ENCODE measurements at places on chromosomes 12 and 14.
A peak's percentile ranks its signal among the peaks of the same experiment; 100 is the strongest.

DNA sequence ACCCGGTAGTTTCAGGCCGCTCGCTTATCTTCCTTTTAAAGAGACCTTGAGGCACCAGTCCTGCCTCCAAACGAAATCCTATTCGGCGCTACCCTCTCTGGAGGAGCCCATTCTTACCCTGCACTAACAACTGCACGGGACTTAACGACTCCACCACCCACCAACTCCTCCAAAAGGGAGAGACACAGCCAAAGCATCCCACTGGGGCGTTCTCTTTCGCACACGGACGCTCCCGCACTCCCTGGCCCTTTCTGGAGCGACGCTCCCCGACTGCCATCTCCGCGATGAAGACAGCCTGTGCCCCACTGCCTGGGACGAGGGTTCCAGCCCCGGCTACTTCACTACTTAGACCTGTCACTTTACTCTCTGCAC is 650 bp downstream of the GALC start:
- DNase-seq = no peak

DNA sequence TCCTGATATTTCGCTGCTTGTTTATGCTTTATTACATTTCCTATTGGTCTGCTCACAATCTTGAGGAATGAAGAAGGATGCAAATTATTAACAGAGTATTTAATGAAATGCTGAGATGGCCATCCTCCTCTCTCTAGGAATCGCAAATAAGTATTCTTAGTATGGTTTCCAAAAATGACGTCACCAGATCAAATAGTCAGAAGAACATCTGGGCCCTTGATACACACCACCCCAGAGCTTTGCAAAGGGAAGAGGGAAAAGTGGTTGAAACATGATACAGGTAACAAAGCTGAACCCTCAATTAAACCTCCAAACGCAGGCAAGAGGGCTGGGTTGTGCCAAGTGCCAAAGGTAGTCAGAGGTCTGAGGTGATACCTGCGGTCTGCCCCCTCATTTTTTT is 107.3 kb downstream of the BCL11B start:
- no peak for DNase-seq

GRCh38 chr12:49375406-49375805 is 8.1 kb downstream of the SPATS2 start:
- no peak for DNase-seq

DNA sequence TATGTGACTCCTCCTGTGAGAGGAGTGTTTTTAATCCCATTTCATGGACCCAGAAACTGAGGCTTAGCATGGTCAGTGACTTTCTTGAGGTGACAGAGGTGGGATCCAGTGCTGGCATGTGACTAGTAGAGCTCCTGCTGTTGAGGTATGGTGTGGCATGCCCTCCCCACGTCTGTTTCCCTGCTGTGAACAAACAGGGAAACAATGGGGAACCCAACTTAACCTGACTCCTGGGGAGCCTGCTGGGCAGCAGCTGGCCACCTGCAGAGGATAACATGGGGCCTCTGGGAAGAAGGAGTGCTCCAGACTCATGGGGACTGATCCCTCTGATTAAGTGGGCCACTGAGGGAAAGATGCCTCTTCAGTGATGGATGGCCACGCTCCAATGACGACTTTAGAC is 114.0 kb downstream of the BEGAIN start:
- DNase-seq = no peak

DNA sequence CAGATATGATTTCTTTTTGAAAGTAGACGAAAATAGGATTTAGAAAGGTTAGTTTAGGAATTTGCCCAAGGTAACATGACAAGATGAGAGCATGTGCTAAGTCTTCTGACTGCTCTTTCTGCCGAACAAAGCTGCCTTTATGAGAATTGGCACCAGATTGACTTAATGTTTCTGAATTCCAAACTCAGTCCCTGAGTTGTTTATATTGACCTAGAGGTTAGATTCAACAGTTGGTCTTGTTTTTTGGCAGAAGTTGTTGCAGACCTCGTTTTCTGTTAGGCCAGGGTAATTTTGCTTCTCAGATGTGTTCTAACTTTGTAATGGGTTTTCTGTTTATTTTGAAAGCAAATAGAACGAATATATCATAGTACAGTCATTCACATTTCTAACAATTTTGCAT is 61.5 kb upstream of the LRTM2 start:
- peak; percentile 75 for DNase-seq

DNA sequence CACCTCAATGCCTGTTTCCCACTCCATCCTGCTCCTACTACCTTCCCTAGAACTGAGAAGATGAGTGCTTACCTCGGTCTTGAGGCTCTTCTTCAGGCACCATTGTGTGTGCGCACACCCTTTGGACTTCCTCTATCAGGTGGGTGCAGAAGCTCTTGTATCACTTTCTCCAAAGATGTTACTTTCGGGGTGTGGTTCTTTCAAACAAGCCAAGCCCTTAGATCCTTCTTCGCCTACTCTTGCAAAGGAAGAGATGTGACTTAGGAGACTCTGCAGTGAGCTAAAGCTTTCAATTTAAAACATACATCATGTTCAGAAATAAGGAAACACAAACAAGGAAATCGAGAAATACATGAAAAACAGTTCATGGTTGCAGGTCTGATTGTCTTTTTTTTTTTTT is at the start of gene CLEC4C:
CLEC4C (minus strand) TSS at position 130 of the 400 bp plus-strand sequence; CDS start at position 103, 27 bp downstream.
- DNase-seq = no peak

DNA sequence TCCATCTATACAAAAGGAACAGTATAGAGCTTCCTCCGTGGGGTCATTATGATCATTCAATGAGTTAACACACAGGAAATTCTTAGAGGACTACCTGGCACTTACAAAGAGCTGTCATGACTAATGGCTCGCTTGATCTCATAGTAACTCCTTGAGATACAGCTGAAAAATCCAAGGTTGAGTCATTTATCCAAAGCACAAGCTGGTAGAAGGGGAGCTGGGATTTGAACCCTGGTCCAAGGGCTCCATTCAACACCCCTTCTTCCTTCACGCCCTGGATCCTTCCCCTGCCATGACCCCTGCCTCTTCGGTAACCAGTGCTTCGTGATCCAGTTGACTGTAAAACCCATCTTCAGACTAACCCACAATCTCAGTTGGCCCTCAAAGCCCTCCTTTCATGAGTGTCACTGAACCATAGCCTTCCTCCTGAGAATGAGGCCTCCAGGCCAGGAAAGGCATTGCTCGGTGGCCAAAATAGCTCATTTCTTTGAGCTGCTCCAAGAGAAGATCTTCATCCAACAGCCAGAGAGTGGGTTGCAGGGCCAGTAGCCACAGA is 7.8 kb downstream of the ZFP36L1 start:
- no peak for DNase-seq

DNA sequence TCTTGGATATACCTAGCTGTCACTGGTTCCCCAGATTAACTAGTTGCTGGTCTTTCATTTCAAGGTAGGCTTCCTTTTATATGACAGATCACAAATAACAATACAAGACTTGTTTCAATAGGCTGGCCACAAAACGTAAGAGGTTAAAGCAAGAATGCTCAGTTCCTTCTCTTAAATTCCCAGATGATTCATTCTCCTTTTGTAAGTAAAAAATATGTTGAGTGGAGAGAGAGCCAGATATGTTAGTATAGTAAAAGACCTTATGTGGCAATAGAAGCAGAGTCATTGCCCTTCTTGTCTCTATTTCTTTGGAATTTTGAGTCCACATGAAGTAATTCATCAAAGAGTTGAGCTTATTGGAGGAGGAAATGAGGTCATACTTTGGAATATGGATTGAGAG is 939.0 kb upstream of the ATXN7L3B start:
- DNase-seq = no peak

GRCh38 chr14:95213774-95214173 is 56.4 kb upstream of the DICER1 start:
- no peak for DNase-seq

DNA sequence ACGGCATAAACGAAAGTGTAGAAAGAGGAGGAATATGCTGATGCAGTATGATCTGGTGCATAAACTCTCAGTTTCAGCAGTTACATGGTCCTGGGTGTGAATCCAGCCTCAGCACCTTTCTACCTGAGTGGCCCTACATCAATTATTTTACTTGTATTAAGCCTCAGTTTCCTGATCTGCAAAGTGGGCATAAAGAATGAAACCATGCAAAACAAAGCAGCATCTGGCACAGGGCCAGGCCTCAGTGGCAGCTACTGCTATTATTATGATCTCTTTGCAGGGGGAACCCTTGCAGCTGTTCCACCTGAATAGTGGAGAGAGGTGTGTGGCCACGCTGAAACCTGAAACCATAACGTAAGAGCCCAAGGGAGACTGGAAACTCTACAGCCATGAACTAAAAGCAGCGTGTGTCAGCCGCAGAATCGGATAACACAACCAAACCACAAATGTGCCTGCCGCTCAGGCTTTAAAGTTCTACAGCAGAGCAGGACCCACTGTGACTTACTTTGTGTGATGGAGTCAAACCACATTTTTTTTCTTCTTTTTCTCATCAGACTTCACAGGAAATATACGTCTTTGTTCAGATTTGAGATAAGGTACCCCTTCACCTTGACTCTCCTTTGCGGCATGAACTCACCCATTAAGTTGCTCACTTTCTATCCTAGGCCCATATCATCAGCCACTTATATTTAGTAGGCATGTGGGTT is 29.2 kb upstream of the FOS start:
- DNase-seq = no peak

GRCh38 chr12:12883369-12884001 is 7.9 kb upstream of the GPRC5A start:
- peak; percentile 77 for DNase-seq

DNA sequence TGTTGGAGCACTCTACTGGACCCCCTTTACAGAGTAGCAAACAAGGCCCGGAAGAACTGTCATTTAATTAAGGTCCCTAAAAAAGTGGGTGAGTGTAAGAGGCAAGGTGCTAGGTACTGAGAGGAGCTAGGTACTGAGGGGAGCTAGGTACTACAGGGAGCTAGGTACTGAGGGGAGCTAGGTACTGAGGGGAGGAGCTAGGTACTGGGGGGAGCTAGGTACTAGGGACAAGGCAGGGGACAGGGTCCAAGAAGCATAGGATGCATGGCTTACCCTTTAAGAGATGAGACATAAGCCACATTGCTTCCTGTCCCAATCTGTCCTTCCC is 4.9 kb downstream of the KRT5 start:
- no peak for DNase-seq

GRCh38 chr12:48023386-48023785 is 19.1 kb upstream of the COL2A1 start:
- no peak for DNase-seq

GRCh38 chr12:39502726-39503125 is 59.8 kb upstream of the KIF21A start:
- DNase-seq = no peak

GRCh38 chr14:65878586-65878985 is 466.1 kb downstream of the FUT8 start:
- DNase-seq = no peak

DNA sequence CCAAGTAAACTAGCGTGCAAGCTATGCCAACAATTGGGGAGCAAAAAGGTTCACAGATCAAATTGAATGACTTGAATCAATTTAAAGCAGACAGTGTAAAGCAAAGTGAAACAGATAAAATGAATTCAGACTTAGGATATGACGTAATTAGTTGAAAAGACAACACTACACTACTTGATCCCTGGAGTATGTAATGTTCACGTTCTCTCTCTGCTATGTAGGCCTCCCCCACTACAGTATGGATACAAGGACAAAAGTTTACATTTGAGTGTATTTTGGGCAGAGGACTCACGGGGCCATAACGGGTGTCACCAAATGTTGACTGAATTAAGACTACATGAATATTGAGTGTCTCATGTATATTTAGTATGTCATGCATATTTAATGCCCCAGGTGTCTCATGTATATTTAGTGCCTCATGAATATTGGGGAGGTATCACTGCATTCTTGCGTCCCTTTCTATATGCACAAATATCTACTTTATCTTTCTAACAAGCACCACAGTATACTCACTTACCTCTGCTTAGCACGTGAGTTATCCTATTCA is 44.5 kb downstream of the RERGL start:
- DNase-seq = no peak

GRCh38 chr12:46101485-46101869 is 111.1 kb upstream of the SCAF11 start:
- DNase-seq = no peak

DNA sequence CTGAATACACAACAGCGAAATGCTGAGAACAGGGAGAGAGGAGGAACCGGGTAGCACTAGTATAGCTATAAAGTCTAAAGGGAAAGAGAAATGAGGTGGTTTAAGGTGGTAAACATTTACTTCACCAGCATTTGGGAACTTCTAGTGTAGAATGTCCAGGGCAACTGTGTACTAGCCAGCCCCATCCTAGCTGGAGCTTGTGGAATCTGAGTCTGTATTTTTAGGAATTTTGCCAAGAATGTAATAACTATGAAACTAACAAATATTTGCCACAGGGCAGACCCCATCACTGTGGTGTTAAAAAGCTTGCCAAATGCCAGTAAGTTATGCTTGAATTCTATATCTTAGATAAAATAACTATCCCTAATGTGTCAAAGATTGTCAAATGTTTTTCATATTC is 398.9 kb upstream of the MIS18BP1 start:
- DNase-seq = no peak

GRCh38 chr14:24070285-24071143 is 848 bp upstream of the CPNE6 start:
- no peak for DNase-seq

- DNase-seq = no peak
Observed at GRCh38 chr14:102362084-102362483, 606 bp downstream of the CINP start.

- DNase-seq = no peak
Observed at GRCh38 chr14:86153480-86153879, 623.5 kb downstream of the FLRT2 start.

DNA sequence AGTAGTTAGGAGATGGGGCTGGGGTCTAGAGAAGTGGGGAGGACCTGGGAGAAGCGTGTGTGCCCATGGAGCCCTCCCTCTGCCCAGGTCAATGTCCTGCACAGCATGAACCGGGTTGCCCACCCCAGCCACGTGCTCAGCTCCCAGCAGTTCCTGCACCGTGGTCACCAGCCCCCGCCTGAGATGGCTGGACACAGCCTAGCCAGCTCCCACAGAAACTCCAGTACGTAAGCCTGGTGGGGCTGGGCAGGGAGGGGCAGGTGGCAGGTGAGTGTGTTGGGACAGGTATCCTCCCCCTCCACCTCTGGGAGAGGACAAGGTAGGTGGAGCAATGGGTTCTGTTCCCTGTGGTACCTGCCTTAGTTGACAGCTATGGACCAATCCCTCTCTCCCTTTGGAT is 20.7 kb downstream of the CLSTN3 start:
- DNase-seq = no peak

DNA sequence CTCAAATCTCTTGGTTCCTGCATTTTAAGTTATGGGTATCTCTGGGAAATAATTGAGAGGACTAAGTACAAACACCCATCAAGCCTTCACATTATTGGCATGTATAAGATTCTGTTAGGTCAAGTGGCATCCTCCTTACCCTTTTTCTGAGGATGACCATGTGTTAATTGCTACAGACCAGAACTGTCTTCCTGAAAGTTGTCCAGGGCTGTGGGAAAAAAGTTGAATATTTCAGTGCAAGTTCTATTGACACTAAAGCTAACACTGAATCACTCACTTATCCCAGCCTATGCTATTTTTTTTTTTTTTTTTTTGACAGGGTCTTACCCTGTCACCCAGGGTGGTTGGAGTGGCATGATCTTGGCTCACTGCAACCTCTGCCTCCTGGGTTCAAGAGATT is 130.1 kb upstream of the HIF1A start:
- no peak for DNase-seq

- no peak for DNase-seq
Observed at GRCh38 chr14:103700753-103701490, 14.3 kb downstream of the XRCC3 start.

- DNase-seq = no peak
Observed at GRCh38 chr12:34399631-34400410, 377.5 kb downstream of the ALG10 start.

All from HepG2 (cell line).